ENCODE measurements at places on chromosomes 16 and 17. TPM values are rescaled to one million over a fixed set of nuclear protein-coding genes. Genes with fewer than 3 reads are reported as not detected.

- DNase-seq, result no peak
Observed at GRCh38 chr16:23608194-23608593, 12.1 kb upstream of the NDUFAB1 start.

DNA sequence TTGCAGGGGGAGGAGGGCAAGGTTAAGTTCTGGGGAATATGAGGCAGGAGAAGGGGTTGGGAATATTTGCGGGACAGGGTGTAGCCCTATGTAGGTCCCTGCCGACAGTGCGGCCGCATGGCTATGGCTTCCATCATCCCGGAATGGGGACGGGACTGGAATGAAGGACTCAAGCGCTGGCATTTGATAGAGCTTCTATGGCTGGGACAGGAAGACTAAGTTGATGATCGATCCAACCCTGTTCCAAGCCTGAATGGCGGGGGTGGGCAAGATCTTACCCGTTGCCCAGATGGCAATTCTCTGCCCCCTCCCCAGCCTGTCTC lies 47.1 kb downstream of the SRCIN1 start:
- DNase-seq, result no peak

LRRC37B gene
- 21.7 TPM for total RNA-seq

GRCh38 chr16:62882552-62883221 lies 846.4 kb upstream of the CDH8 start:
- no peak for DNase-seq

SDR42E2 gene
- total RNA-seq, result 0.18 TPM

- no peak for DNase-seq
Observed at GRCh38 chr16:638034-638543, 2.0 kb upstream of the METTL26 start.

DNA sequence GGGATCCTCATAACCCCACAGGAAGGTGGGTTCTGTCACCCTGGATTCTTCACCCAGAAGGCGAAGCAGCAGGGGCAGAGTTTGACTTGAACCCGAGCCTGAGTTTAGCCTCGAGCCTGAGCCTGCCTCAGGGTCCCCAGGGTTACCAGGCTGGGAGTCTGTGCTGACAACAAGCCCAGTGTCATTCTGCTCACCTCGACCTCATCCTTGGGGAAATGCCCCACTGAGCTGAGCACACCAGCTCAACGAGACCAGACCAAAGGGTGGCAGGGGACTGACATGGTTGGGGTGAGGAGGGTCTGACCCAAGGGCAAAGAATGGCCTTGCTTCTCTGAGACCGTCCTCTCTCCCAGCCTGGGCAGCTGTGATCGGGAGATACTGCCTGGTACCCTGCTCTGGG lies 20.2 kb downstream of the CACNG4 start:
- DNase-seq, result no peak

GRCh38 chr17:33874617-33875060 lies 380.4 kb upstream of the CCL2 start:
- DNase-seq, result no peak

- no peak for DNase-seq
Observed at GRCh38 chr17:59643159-59644140, 23.8 kb downstream of the CLTC start.

DNA sequence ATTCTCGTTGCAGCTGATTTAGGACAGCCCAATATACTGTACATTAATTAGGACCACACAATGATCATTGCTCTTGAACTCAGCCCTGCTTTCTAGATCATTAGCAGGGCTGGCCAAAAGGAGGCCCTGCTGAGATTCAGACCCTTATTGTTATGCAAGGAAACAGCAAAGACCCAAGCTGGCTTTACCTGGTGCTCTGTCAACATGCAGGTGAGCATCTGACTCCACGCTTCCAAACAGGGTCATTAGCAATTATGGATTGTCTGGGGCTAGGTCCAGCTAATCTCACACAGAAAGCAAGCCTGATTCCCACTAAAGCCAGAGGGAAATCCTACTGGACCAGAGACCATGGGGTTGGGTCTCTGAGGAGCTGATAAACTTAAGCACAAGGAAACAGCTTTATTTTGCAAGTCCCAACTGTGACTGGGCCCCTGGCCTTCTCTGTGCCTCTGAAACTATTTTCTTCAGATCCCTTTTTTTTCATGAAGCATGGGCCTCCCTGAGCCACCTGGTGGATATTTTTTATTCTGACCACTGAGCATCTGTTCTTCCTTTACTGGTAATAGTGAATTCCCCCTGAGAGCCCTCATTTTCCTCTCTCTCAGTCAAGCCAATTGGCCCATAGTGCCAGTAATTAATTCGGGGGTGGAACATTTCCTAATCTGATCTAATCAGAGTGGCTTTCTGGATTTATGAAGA lies 236.1 kb downstream of the GRIN2A start:
- DNase-seq, result no peak

DNA sequence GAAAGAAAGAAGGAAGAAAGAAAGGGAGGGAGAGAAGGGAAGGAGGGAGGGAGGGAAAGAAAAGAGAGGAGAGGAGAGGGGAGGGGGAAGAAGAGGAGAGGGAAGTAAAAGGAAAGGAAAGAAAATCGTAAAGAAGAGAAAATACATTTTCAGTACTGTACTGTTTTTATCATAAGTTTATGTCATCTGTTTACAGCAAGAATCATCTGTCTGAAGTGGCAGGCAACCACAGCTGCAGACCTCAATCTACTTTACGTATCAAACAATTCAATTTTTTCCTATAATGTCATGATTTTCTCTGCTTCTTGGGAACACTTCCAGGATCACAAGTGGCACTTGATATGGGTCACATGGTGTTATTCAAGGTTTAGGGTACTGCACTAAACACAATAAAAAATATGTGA lies 58.3 kb downstream of the USP32 start:
- no peak for DNase-seq

EIF3C gene
- 435 TPM for total RNA-seq

GRCh38 chr17:64781014-64781756 lies 119.1 kb upstream of the SMURF2 start:
- DNase-seq, result peak; percentile 82

DNA sequence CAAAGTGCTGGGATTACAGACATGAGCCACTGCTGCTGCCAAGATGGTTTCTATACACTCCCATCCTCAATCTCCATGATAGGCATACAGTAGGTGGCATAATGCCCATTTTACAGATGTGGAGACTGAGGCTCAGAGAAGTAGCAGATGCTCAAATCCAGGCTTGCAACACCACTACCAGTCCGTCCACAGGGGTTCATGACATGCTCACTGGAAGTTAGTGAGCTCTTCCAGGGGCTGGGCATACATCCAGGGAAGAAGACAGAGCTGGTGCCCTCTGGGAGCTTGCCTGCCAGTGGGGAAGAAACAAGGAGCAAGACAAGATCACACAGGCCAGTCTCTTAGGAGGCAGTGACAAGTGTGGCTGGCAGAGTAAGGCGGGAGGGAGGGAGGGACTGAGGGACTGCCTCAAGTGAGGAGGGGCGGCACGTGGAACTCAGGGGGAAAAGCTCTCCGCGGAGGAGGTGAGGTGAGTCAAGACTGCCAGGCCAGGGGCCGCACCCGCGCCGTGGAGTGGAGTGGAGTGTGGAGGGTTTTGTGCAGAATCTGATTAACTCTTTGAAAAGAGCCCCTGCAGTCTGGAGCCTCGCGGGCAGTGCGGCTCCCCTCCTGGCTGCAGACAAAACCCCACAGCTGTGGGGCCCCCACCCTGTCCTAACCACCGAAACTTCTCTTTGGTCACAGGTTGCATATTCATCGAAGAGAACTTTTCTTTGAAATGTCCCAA lies 27.9 kb downstream of the SREBF1 start:
- no peak for DNase-seq

DNA sequence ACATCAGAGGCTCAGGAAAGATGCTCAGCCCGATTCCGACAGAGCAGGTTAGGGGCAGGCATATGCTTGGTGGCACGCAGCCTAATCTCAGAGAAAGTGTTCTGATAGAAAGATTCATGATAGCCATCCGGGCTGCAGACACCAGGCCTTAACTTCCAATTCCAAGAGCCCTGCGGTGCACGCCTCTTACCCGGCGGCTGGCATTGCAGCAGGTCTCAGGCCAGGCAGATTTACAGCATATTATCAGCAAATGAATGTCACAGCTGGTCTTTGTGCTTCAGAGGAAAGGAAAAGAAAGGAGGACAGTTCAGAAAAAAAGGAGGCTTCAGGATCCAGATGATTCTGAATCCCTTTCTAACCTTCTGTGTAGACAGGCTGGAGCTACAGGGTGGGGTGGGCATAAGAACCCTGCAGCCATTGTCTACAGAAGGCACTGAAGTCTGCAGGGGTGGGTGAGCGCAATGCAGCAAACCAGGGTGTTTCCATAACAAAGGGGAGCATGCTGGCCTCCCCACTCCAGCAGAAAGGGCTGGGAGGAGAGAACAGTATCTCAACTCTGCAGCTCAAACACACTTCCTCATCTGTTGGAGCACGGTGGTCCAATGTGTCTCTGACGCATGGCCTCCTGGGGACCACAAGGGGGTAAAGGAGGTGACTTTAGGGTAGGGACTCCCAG lies 277.4 kb upstream of the XYLT1 start:
- DNase-seq, result no peak

KRTAP2-3 gene
- total RNA-seq, result not detected

- DNase-seq, result no peak
Observed at GRCh38 chr17:4038076-4038475, 73.8 kb upstream of the ATP2A3 start.

DNA sequence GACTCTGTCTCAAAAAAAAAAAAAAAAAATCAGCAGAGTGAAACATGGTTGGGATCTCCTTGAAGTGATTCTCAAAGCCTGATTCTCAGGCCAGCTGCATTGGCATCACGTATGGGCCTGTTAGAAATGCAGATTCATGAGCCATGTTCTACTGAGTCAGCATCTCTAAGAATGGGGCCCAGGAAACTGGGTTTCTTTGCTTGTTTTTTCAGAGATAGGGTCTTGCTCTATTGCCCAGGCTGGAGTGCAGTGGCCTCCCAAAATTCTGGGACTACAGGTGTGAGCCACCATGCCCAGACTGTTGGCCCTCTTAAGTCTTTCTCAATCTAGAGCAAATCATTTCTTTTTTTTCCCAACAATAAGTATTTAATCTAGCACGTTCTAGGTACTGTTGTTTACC lies 47.7 kb downstream of the CDK12 start:
- no peak for DNase-seq

GRCh38 chr16:65104471-65104870 lies 17.4 kb downstream of the CDH11 start:
- DNase-seq, result no peak

DNA sequence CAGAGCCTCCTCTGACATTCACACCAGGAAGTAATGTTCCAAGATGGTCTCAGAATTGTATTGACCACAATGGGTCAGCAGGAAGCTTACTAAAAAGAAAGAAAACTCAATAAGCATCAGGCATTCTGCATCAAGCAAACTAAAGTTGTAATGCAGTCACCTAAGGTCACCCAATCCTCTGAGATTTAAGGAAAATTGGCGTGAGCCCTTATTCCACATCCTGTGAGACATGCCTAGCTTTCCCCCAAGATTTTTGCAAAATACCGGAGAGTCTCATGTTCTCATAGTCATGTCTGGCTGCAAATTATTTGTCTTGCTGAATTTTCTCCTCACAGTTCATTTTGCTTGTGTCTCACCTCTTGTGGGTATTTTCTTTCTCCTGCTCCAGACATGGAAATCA lies 417.1 kb upstream of the SOX9 start:
- DNase-seq, result no peak

TRIM65 gene
- total RNA-seq, result 16.2 TPM

DNA sequence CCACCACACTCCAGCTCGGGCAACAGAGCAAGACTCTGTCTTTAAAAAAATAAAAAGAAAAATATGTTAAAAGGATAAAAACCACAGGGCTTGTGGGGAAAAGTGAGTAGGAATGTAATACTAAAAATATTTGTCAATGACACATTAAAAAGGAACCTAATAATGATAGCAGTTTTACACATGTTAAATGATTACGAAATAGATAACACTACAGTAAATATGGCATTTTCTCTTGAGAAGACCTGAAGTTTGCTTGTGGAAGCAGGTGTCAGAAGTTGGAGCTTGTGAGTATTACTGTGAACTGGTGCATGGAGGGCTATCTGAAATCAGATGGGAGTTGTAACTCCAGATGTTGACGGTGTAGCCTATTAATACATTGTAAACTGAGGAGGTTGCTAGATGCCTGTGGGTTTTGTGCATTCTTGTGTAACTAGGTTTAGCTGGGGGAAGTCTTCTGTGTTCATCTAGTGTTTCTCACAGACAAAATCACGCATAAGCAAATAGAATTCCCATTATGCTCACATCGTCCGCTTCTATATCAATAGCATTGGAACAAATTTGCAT lies 44.2 kb upstream of the CLEC18A start:
- DNase-seq, result no peak

KRT32 gene
- not detected for total RNA-seq

GRCh38 chr16:68361485-68361884 lies 50.7 kb downstream of the PRMT7 start:
- DNase-seq, result no peak

PRSS33 gene
- total RNA-seq, result not detected

GRCh38 chr16:67518676-67519075 lies 10.0 kb upstream of the RIPOR1 start:
- DNase-seq, result no peak

DNA sequence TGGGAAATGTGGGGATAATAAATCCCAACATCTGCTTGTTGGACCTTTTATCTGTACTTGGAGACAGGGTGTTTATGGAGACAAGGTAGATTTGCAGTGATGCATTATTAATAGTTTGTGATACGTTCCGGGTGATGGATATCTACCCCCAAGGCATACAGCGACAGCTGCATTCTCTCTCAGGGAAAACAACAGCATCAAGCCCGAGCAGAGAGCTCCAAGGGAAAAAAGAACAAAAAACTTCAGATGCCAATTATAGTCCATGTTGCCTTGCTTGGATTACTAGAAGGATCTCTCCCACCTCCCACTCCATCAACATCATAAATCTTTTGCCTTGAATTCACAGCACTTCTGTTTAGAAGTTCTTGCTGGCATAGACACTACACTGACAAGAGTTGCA lies 187.5 kb upstream of the CDH11 start:
- no peak for DNase-seq

DNA sequence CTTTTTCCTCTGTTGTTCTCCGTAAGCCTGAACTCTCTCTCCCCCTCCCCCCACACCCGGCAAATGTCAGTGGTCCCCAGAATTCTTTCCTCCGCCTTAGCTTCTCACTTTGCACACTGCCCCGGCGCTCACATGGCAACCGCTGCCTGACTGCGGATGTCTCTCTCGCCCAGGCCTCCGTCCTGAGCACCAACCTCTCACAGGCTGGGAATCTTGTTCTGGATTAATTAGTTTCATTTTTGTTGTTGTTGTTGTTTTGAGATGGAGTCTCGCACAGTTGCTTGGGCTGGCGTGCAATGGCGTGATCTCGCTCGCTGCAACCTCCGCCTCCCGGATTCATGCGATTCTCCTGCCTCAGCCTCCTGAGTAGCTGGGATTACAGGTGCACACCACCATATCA lies 16.7 kb downstream of the C17orf100 start:
- DNase-seq, result no peak

GRCh38 chr17:34728771-34729310 lies 149.5 kb downstream of the TMEM132E start:
- DNase-seq, result no peak

GRCh38 chr17:1146561-1147265 lies 33.1 kb downstream of the ABR start:
- no peak for DNase-seq

- DNase-seq, result no peak
Observed at GRCh38 chr16:23673971-23674614, 4.6 kb upstream of the PLK1 start.

Data from ureter (tissue), 1 donor.